HEK293T (cell line): ENCODE measurements at places on chromosomes 12 and 14.
A peak's percentile ranks its signal among the peaks of the same experiment; 100 is the strongest.

DNA sequence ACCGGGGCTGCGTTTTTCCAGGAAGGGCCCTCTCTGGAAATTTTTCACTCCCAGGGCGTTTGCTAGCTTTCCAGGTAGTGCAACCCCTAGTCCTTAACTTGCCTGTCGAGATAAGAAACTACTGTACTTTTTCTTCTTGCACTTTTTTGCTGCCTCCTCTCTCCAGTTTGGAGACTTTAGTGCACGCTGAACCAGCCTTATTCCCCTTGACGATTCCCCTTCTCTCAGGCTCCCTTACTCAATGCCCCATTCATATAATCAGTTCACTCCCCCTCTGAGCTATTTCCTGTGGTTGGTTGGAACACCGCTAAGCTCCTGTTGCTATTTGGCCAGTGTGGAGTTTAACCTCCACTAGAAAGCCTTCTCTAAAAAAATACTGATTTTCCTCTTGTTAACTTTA is 682 bp downstream of the CREBL2 start:
- DNase-seq, result peak; percentile 28

DNA sequence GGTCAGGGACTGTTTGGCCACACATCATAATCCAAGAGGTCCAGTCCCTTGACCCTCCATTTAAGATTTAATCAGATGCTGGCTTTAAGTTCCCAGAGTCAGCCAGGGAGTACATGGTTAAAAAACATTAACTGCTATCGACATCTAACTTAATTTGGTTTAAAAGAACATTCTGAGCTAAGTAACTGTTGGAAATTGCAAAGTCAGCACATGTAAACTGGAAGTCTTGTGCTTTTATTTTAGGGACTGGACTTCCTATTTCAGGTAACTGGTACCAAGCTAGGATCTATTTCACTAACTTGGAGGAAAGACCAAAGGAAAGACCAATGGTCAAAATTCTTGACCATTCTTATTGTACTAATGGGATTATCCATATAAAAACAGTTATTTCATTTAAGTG is 40.6 kb downstream of the GNS start:
- DNase-seq, result no peak

DNA sequence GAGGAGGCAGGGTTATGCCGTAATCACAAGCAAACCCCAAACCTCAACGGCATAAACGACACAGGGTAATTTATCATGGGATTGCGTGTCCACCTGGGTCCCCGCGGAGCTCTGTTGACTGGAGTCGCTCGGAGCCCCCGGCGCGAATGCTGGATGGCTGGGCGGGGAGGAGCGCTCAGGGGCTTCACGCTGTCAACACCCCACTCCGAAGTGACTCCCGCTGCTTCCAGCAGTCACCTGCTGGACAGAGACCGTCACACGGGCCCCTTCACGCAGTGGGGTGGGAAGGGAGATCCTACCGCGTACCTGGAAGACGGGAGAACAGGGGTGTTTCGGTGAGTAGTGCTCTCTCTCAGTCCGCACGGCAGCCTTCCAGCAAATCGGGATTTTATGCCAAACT is 4.4 kb upstream of the GALNT9 start:
- DNase-seq, result no peak

DNA sequence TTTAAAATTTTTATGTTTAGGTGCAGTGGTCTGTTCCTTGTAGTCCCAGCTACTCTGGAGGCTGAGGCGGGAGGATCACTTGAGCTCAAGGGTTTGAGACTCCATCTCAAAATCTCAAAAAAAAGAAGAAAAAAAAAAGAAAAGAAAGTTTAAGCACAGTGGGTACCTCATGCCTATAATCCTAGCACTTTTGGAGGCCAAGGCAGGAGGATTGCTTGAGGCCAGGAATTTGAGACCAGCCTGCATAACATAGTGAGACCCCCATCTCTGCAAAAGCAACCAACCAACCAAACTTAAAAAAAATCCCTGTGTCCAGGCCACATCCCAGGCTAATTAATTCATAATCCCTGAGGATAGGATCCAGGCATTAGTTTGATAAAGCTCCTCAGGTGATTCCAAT is 3.4 kb upstream of the SALL2 start:
- no peak for DNase-seq

- no peak for DNase-seq
Measured at GRCh38 chr12:119578112-119578511, 15.5 kb upstream of the TMEM233 start.

- no peak for DNase-seq
Measured at GRCh38 chr12:65918021-65918420, 93.7 kb downstream of the HMGA2 start.

- DNase-seq, result no peak
Measured at GRCh38 chr14:66330916-66331315, 155.3 kb upstream of the CCDC196 start.

- DNase-seq, result peak; percentile 22
Measured at GRCh38 chr12:51847643-51848325, 734 bp downstream of the FIGNL2 start.

DNA sequence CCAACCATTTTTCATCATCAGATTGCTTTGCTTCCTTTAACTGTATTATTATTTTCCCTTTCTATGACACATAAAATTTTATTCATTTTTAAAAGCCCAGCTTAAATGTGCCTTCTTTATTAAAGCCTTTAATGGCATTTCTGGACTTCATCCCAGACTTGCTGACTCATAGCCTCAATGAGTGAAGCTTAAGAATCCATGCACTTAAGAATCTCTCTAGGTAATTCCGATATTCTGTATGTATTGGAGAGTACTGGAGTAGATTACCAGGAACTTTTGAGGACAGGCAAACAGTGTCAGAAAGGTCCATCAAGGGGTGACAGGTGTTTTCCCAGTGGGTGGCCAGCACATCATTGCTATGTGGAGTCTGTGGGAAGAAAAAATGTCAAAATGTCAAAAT is 107.9 kb downstream of the PTPRQ start:
- no peak for DNase-seq

- no peak for DNase-seq
Measured at GRCh38 chr14:89845346-89845745, 109.2 kb downstream of the EFCAB11 start.

DNA sequence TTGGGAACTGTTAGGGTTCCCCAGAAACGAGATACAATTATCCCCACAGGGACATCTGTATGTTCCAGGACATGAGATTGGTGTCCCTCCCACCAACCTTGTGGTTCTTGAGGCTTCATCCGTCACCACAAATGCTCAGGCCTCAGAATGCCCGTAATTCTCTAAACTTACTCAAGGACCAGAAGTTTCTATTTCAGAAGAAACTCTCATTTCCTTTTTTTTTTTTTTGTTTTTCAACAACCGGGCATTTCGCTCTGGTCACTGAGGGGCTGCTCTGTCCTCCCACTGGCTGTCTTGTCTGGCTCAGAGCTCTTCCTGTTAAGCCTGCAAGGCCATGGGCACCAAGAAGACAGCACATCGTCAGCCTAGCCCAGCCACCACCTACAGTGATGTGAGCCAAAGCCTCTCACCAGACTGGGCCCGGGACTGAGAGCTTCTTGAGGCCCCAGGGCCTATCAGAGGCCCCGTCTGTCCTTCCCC is 36.2 kb downstream of the VDR start:
- DNase-seq, result no peak

DNA sequence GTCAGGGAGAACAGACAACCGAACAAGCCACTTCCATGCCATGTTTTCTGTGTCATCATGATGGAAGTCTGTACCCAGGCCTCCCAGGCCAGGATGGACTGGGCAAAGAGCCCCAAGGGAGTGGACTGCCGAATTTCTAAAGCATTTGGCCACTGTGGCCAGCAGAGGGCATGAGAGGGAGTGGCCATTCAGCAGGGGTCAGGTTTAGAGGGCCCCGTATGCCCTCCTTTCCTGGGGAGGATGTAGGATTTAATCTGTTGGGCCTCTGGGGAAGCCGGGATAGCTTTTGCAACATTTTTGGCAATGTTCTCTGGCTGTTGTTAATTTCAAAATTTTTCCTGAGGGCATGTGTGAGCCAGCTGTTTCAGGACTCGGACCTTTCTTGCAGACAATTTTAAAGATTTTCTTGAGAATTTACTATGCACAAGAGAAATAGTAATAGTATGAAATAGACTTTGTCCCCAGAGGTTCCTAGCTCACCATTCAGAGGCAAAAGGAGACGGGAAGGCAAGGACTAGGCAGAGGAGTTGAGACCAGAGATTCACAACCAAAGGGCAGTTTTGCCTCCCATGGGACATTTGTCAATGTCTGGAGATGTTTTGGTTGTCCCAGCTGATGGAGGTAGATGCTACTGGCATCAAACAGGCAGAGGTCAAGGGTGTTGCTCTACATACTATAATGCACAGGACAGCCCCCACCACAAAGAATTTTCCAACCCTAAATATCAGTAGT is 18.0 kb downstream of the ACACB start:
- peak; percentile 52 for DNase-seq

DNA sequence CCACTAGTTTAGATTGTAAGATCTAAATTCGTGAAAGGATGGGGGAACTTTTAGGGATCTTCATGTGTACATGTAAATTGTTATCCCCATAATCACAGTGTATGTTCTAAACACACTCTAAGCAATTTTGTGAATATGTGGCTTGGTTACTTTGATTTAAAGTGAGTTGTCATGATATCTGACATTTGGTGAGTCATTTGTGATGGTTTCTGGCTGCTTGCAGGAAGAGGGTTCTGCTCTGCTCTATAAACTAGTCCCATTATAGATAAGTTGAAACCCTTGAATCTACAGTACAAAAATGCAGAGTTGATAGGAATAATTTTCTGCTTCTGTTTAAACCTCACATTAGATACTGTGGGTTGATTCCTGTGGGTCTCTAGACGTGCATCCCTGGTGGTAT is 14.8 kb downstream of the GUCY2C start:
- DNase-seq, result no peak
